Mucosa of descending colon (tissue), 3 donors: ENCODE measurements at places on chromosomes 4 and X.

DNA sequence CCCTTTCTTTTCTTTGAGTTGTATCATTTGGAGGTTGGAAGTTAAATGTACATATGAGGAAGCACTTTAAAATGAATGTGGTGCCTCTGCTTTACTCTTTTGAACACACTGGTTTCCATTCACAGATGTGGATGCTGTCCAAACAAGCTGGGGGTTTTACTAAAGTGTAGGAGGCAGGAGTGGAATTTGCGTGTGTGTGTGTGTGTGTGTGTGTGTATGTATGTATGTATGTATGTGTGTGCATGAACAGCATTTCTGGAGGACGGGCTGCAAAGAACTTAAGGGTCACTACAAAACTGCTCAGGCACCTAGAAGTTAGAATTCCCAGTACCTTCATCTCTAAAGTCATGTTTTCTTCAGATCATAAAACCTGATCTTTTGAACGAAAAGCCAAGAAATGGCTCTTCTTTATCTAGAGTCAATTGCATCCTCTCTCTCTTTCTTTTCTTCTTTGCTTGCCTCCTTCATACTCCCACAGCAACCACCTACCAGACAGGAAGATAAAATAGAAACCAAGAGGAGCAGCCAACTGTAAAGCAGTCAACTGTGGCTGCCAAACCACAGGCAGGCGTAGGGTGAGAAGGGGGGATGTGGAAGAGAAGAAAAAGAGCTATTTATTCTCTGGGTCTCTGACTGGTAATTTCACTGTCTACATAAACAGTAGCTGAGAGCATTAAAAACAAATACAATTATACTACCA, 177.0 kb upstream of the RASGEF1B start:
- peak; percentile 18 for DNase-seq

GRCh38 chrX:12895866-12896265, 10.6 kb upstream of the TLR8 start:
- DNase-seq = no peak

DNA sequence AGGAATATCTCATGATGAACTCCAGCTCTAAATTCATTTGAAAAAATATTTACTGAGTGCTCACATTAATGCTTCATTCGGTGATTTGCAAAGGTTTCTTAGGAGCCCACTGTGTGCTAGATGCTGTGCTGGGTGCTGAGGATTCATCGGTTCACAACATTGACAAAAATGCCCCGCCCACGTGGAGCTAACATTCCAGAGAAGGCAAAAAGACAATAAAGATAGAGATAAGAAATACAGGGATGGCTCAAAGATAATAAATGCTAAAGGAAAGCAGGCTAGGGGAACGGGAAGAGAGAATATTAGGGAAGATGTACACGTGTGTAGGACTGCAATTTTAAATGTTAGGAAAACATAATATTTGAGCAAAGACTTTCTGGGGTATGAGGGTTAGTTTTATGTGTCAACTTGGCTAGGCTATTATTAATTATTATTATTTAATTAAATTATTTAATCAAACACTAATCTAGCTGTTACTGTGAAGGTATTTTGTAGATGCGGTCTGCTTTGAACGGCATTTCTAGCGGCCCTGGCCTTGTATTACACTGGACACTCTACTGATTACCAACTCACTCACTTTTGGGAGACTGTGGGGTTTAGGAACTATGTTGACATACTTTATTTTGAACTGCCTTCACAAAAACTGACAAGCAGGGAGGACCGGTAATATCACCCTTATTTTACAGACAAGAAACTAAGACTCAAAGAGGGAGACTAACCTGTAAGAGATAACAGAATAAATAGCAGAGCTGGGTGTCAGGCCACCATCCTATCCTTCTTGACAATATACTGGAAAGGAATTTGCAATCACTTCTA, 61.9 kb upstream of the IRF2 start:
- peak; percentile 36 for DNase-seq

GRCh38 chr4:114187592-114187991, 208.1 kb upstream of the ARSJ start:
- DNase-seq = no peak

GRCh38 chr4:683982-684622, 4.8 kb downstream of the SLC49A3 start:
- DNase-seq = peak; percentile 81
